ENCODE measurements at places on chromosomes 12 and 14.

GRCh38 chr12:118065380-118065779 lies 4.4 kb upstream of the WSB2 start:
- DNase-seq = no peak

- no peak for DNase-seq
These were observed 1026.9 kb upstream of the FOXG1 start for GRCh38 chr14:27739657-27740156.

DNA sequence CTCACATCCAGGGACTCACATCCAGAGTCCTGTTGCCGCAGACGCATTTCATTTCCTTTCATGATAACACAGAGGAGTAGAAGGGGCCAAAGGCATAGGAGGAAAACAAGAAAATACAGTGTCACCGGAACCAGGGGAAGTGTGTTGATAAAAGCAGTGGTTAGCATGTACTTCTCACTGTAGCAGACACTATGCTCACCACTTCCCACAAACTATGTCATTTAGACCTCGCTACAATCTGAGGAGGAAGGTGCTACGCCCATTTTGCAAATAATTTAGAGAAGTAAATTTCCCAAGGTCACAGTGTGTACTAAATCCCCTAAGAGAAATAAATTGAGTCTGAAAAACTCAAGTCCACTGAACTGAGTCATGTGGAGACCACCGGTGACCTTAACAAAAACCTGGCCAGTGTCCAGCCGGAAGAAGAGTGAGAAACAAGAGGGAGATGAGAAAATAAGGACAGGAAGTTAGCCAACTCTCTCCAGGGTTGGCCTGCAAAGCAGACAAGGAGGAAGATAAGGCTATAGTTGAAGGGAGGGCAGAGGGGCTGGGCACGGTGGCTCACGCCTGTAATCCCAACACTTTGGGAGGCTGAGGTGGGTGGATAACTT lies 25.8 kb upstream of the TMCC3 start:
- no peak for DNase-seq

DNA sequence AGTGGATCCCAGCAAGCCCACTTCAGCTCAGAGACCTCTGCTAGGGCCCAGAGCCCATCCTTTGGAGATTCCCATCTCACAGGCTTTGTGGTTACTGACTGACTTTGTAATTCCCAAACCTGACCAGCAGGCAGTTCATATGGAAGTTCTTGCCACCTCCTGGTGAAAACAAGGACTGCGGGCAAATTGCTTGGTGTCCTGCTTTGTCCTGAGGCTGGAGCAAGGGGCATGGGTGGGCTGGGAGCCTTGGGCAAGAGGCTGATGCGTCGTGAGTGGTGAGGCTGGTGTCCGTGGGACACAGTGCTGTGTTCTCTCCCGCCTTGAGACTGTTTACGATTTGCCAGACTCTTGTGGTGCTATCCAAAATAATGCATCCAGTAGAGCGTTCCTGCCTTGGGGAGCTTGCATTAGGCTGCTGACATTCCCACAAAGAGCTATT lies 91.0 kb downstream of the LRRC74A start:
- DNase-seq = peak; percentile 67

DNA sequence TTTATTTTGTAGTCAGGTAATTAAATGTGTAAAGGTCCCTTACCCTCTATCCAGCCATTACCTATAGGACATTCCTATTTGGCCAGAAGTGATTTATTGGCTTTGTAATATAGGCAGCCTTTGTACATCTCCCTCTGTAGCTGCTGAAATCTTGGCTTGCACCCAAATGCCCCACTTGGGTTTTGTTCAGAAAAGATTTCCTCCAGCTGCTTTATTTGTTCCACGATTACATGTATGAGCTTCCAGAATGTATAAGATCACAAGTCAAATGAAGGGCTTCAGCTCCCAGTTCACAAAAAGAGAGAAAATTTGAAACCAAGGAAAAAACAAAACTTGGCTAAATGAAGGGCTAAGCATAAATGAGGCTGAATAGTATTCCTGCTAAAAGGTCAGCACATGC lies 103.4 kb downstream of the EFCAB11 start:
- no peak for DNase-seq

DNA sequence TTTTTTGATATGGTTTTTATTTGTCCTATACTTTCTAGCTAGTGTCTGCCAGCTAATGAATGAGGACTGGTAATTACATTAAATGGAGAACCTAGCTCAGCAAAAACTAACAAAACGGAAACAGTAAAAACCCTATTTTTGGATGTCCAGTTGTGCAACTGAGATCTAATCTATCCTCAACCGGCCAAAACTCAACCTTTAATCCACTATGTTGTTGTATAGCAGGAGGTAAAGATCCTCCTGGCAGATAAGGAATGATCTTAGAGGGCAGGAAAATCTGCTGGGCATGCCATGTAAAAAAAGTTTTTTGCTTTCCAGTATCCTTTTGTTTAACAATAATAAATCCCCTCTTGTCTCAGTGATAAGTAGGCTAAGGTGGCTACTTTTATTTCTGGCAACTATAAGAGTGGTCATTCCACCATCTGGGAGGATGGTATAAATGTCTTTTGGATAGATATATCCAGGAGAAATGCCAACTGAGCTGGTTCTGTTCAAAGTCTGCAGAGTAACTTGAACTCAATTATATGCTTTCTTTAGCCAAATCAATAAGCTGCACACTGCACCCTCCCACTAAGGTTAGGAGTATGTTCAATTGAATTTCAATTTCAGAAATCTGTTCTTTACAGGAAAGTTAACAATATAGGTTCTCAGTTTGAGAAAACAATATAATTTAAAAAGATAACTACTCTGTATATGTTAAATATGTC lies 40.1 kb downstream of the WASHC3 start:
- DNase-seq = no peak

DNA sequence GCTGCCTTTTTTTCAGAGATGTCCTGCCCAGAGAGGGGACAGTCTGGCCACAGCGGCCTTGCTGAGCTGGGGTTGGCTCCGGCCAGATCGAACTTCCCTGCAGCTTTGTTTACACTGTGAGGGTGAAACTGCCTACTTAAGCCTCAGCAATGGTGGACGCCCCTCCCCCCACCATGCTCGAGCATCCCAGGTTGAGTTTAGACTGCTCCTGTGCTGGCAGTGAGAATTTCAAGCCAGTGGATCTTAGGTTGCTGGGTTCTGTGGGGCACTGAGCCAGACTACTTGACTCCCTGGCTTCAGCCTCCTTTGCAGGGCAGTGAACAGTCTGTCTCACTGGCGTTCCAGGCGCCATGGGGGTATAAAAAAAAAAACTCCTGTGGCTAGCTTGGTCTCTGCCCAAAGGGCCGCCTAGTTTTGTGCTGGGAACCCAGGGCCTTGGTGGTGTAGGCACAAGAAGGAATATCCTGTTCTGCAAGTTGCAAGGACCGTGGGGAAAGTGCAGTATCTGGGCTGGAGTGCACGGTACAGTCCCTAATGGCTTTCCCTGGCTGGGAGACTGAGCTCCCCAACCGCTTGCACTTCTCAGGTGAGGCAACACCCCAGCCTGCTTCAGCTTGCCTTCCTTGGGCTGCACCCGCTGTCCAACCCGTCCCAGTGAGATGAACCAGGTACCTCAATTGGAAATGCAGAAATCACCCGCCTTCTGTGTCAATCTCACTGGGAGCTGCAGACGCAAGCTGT lies 79.1 kb downstream of the LRIG3 start:
- DNase-seq = no peak

DNA sequence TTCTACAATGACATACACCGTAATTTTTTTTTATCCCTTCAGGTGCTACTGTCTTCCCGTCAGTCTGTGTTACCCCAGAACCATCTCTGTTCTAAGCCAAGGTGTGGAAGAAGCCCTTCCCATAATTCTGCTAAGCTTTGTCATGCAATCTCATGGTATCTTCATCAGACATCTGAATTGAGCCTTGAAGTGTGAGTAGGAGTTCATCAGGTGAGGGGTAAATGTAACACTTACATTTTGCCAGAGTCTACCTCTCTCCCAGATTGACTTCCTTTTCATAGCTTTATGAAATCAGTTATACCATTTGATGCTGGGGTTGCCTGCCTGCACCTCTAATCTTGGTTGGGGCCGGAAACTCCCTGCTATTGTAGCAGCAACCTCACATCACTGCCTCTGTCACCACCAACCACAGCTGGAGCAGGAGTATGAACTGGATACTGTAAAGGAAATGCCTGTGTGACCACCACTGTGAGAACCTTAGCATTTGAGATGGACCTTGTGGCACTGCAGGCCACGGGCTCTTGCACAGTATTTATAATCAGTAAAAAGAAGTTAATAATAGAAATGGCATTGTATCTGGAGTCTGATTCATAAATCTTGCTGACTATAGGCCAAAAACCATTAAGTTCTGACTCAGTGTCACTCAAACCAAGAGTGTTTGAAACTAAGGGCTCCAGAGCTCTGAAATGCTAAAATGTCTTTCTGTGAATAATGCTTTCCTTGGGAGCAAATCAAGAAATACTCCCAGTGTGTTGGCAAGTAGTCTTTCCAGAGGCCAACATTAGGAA lies 58.7 kb upstream of the STK38L start:
- DNase-seq = no peak

GRCh38 chr14:66070542-66071319 lies 415.4 kb upstream of the CCDC196 start:
- peak; percentile 82 for DNase-seq

GRCh38 chr12:53208877-53209463 lies 1.9 kb upstream of the ITGB7 start:
- no peak for DNase-seq

GRCh38 chr12:88334271-88334670 lies 192.2 kb downstream of the TMTC3 start:
- DNase-seq = no peak

GRCh38 chr14:89912667-89913211 lies 41.8 kb downstream of the EFCAB11 start:
- no peak for DNase-seq

- peak; percentile 88 for DNase-seq
These were observed 366 bp downstream of the LPCAT3 start for GRCh38 chr12:7017870-7018349.

GRCh38 chr12:92059960-92060359 lies 85.7 kb downstream of the BTG1 start:
- DNase-seq = no peak

DNA sequence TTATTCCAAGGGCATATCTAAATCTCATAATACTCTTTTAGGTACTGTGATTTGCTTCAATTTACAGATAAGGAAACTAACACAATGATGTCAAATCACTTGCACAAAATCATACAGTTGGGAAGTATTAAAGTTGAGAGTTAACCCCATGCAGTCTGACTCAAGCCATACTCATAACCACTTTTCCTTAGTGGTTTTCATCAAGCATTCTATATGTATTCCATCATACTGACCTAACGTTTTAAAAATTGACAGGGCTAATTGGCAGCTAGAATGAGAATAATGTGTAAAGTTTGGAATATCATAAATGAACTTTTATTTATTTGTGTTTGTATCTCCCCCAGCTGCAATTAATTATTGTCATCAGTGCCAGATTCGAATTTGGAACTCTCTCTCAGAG lies 20.9 kb downstream of the PUS7L start:
- DNase-seq = no peak

GRCh38 chr14:90045616-90046015 lies 16.2 kb upstream of the KCNK13 start:
- DNase-seq = no peak

DNA sequence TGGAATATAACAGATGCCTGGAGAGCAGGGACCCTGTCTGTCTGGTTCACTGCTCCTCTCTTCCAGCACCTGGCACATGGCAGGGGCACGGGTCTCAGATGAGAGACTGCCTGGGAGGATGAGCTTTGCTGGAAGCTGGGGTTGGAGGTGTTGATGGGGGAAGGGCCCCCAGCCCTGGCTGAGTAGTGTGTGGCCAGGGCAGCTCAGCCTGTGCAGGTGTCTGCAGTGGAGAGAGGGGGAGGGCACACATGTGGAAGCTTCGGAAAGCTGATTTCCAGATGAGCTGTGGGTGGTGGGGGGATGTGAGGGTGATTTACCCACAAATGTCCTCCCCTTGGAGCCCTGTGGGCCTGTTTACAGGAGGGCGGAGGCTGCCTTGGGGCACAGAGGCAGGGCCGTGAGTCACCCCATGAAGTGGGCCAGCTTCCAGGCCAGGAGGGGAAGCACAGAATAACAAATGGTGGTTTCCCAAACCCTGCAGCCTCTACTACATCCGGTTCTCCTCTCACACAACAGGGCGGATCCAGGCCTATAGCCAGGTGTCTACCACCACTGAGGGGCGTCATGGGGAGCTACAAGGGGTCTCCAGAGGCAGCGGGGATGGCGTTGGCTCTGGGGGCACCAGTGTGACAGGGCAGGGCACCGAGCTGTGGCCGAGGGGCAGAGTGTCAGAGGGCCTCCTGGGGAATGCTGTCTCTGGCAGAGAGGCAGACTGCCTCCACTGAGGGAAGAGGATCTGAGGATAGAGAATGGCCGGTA lies 11.0 kb downstream of the KRT7 start:
- no peak for DNase-seq

GRCh38 chr14:75495882-75496281 lies 26.4 kb upstream of the BATF start:
- DNase-seq = no peak

DNA sequence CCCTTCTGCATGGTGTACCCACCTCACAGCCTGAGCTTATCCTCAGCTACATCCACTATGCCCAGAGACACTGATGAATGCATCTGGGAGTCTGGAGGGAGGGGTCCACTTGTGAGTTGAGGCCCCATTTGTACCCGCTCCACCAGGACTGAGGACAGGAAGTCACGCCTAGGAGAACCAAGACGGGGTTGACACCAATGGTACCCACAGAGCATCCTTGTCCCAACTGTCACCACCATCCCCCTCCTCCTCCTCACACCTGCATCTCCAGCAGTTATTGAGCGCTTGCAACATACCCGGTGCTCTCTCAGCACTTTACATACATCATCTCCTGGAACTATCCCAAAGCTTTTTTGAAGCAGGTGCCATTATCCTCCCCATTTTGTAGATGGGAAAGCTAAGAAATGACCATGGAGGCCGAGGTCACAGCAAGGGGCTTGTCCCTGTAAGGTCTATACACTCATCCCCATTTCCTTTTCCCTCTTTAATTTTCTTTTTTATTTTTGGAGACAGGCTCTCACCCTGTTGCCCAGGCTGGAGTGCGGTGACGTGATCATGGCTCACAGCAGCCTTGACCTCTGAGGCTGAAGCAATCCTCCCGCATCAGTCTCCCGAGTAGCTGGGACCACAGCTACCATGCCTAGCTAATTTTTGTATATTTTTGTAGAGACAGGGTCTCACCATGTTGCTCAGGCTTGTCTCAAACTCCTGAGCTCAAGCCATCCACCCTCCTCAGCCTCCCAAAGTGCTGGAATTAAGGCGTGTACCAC lies 31.7 kb downstream of the DGLUCY start:
- no peak for DNase-seq

GRCh38 chr12:57027805-57028153 lies 11.4 kb upstream of the TAC3 start:
- DNase-seq = no peak

GRCh38 chr12:49881415-49882247 lies 22.1 kb downstream of the FAIM2 start:
- no peak for DNase-seq

GRCh38 chr14:61186341-61187195 lies 94.6 kb downstream of the TMEM30B start:
- DNase-seq = no peak

DNA sequence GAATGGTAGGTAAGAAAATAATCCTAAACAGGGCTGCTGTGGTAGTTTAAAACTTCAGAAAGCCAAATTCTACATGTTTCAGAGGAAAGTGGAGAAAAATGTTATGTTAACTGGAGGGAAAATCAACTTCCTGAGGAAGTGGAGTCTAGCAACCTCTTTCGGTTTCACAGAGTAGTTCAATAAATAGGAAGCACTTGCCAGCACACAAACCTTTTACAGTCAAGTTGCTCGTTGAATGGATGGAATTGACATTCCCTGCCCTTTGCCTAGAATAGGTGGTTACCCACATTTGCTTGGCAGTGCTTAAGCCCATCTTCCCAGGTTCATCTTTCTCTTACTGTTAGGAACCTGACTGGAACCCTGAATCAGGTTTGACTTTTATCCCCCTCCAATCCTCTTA lies 15.9 kb downstream of the ANKRD13A start:
- DNase-seq = no peak

All from D341Med (cell line).